HCT116 (cell line): ENCODE measurements at places on chromosomes 6 and 20. TPM values are rescaled to one million over a fixed set of nuclear protein-coding genes. Genes with fewer than 3 reads are reported as not detected.

- DNase-seq: no peak
These were observed 113.6 kb upstream of the PLEKHG1 start for GRCh38 chr6:150486048-150486447.

GRCh38 chr20:39909447-39909846, 779.6 kb downstream of the MAFB start:
- DNase-seq: no peak

GRCh38 chr6:125910527-125910926, 46.0 kb upstream of the HINT3 start:
- DNase-seq: no peak

Gene FAXC
- total RNA-seq: 4.7 TPM

Gene NOX3
- not detected for total RNA-seq
